ENCODE measurements at places on chromosomes 16 and 17.

- DNase-seq, result peak; percentile 59
Measured at GRCh38 chr16:22213801-22214200, 7.7 kb downstream of the EEF2K start.

DNA sequence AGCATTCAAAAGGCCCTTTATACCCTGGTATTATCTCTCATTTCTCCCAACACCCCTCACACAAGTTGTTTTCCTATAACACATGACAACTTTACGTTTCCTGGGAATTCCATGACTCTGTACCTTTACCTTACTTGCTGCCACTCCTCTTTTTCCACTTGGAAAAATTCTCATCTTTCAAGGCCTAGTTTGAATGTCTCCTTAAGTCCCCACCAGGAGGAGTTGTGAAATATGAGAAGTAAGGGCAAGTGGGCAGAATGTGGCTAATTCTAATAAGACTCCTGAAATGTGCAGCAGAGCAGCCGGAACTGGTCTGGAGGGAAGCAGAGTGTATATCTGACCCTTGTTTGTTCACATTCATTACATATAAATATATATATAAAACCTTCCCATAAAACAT, 39.7 kb downstream of the BRCA1 start:
- DNase-seq, result no peak

- DNase-seq, result no peak
Measured at GRCh38 chr16:65618333-65618732, 496.5 kb upstream of the CDH11 start.

- no peak for DNase-seq
Measured at GRCh38 chr16:23668225-23668624, 10.5 kb upstream of the PLK1 start.

- DNase-seq, result no peak
Measured at GRCh38 chr16:48022496-48022895, 133.3 kb downstream of the ABCC12 start.

Measured in D341Med (cell line).